Activated CD4-positive, alpha-beta T cell treated with anti-CD3 and anti-CD28 coated beads, Interleukin-2, Interleukin-4, amounts not matched to agents 100 ng/mL and 50 ng/mL, durations not matched to agents 16 hours and 8 hours (primary cell): ENCODE measurements at places on chromosomes 4 and X.

DNA sequence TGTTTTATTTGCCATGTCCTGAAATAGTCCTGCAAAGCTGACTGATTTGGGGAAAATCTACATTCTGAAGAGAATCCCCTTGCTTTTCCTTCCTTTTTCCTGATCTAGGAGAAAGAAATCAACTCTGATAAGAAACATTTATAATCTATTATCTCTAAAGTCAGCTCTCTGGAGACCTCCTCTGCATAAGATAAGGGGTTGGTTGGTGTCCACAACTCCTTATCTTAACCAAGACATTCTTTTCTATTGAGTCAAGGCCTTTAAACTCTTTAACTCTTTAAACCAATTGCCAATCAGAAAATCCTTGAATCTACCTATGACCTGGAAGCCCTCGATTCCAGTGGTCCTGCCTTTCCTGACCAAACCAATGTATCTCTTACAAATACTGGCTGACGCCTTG, 373.6 kb upstream of the RASGEF1B start:
- no peak for DNase-seq

- no peak for DNase-seq
These were observed 38.0 kb upstream of the EMCN start for GRCh38 chr4:100555611-100556337.

DNA sequence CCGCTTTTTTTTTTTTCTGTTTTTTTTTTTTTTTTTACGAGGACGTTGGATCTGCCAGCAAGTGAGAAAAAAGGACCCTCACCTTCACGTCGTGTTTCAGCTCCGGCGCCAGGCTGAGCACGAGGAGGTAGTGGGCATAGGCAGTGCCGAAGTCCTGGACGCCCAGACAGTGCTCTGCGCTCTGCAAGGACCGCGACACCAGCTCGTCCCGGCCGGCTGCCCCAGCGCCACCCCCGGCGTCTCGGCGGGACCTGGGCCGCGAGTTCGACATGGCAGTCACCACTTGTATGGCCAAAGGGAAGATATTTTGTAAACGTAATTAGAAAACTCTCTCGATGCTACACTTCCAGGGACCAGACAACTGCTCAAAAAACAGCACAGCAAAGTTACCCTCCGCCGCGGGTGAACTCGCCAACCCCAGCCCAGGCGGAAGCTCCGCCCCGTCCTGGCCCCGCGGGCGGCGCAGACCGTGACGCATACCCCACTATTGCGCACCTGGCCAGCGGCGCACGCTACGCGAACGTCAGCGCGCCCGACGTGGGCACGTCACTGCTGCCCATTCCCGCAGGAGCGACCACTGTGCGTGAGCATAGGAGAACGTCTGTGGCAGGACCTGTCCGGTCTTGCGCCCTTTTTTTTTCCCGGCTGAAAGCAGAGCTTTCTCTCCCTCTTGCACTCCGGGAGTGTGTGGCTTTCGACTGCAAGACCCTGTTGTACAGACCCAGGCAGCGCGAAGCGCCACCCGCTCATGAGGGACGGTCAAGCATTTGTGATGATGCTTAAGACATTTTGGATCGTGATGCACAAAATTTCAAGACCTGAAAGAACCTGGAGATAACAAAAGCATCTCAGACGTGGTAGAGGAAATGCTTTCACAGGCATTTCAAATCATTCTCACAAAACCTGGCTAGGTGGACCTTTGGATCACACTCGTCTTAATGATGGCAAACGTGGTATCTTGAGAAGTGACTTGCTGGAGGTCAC, at the start of gene PRMT9:
Gene PRMT9 (minus strand): TSS at position 447 of the 984 bp plus-strand sequence. CDS start 176 bp downstream, at position 271.
- peak; percentile 92 for DNase-seq

GRCh38 chrX:22467571-22467970, 194.9 kb downstream of the CBLL2 start:
- no peak for DNase-seq

- DNase-seq: no peak
These were observed 78.2 kb downstream of the REELD1 start for GRCh38 chr4:146292508-146292907.

- DNase-seq: no peak
These were observed 167.1 kb downstream of the NHS start for GRCh38 chrX:17542123-17542522.

GRCh38 chr4:112119353-112119783, 25.9 kb upstream of the FAM241A start:
- peak; percentile 78 for DNase-seq

DNA sequence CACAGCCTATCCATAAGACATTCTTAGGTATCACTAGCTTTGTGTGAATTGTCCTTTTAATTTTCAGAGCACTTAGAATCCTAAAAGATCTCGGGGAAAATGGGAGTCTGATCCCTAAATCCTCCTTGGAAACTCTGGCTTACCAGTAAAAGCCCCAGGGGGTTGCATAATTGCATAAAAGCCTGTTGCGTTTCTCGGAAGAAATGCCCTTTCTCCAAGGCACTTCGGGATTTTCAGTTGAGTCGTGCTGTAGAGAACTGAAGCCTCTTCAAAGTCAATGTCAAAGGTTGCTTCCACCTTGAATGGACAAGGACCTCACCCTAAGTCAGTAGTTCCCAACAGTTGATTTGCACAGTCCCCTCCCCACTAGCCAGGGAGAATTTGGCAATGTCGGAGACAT, 20.8 kb downstream of the FAM184B start:
- DNase-seq: no peak

DNA sequence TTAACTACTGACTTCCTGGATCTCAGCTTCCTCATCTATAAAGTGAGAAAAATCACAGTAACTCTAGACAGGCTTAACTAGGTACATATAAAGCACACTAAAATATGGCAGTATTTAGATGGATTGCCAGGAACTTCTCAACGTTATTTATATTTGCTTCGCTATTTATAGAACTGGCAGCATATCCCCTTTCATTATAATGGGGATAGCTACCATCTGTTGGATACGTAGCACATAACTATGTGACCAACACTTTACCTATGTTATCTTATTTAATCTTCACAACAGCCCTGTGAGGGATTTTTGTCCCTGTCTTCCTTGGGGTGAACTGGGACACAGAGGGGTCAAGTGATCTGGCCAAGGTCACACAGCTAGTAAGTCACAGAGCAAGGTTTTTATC, 64.6 kb downstream of the ENPEP start:
- DNase-seq: no peak

DNA sequence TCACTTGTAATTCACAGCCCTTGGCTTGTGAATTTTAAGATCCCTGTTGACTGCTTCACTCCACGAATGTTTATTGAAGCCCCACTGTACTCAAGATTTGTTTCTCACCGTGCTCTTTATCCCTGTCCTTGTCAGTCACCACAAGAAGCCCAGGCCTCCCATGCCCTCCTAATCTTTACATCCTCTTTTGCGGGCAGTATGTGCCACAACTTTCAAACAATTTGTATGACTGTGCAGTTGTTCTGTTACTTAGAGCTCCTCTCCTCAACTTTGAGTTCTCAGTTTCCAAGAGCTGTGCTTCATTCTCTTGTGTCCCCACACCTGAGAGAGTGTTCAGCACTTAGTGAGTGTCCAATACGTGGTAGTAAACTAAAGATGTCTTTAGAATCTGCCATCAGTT, 467.7 kb downstream of the NKX6-1 start:
- no peak for DNase-seq

GRCh38 chr4:24472161-24472510, 112.2 kb downstream of the DHX15 start:
- DNase-seq: no peak

DNA sequence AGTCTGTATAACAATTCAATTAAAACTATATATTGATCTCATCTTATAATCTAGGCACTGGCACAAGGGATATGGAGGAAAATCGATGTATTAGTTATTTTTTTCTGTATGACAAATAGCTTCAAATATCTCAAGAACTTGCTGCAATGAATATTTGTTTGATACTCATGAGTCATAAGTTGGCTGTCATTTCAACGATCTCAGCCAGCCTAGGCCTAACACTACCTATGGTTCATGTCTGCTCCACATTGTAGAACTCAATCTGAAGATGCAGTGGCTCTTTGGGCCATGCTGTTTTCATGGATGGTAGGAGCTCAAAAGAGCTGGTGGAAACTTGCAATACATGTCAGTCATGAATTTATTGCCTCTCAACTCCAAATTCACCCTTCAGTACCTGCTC, 44.7 kb downstream of the MAGEB17 start:
- no peak for DNase-seq

- DNase-seq: peak; percentile 84
These were observed 42.5 kb upstream of the BBS12 start for GRCh38 chr4:122689972-122690371.

DNA sequence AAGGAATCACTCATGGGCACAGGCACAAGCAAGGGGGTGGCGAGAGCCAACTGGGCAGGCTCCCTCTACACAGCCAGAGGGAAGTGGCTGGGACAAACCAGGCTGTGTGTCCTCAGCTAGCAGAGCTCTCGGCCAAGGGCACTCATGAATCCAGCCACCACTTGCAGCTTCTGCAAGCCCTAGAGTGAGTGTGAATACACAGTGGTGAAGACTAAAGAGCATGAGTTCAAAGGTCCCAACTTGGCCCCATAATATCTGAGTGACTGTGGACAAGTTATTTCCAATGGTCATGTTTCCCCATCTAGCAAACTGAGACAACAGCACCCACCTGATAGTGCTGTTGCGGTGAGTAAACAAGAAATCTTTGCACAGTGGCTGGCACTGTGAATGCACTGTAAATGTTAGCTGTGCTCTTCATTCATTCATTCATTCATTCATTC, 51.7 kb downstream of the ADGRG2 start:
- no peak for DNase-seq

DNA sequence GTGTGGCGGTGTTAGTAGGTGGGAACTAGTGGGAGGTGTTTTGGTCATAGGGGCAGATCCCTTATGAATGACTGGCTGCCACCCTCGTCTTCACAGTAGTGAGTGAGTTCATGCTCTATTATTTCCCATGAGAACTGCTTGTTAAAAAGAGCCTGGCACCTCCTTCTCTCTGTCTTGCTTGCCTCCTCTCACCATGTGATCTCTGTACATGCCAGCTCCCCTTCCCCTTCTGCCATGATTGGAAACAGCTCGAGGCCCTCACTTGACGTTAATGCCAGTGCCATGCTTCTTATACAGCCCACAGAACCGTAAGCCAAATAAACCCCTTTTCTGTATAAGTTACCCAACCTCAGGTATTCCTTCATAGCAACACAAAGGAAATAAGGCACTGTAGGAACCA, 21.7 kb downstream of the PNMA6F start:
- DNase-seq: no peak

GRCh38 chr4:128635141-128635954, 174.2 kb upstream of the JADE1 start:
- DNase-seq: no peak

DNA sequence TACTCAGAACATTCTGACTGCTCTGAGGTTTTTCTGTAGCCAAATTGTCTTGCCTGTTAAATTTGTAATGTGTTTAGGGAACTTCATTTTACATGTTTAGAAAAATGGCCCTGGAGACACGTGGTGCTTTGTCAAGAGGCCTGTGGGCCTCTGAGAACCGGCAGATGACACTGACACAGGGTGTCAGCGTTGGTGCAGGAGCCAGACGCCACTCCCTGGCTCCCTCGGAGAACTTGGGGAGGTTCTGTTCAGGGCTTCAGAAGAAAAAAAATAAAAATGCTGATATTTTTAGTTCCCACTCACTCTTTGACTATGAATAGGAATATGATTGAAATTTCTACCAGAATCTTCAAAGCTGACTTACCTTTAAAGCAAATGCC, 190.9 kb upstream of the GATB start:
- no peak for DNase-seq

GRCh38 chr4:139514382-139515059, 41.5 kb downstream of the SETD7 start:
- DNase-seq: no peak

- DNase-seq: no peak
These were observed 16.3 kb upstream of the DDX3X start for GRCh38 chrX:41317477-41318208.

DNA sequence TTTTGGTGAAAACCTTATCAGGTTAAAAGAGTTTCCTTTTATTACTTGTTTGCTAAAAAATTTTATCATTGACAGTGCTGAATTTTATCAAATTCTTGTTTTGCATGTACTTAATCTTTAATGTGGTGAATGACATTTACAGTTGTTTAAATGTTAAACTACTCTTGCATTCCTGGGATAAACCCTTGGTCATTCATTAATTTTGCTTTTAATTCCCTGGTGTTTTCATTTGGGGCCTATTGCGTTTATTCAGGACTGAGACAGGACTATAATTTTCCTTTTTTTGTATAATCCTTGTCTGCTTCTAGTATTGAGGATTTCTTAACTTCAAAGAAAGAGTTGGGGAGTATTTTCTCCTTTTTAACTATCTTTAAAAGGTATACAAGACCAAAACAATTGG, 98.7 kb upstream of the TLL1 start:
- DNase-seq: no peak

- peak; percentile 15 for DNase-seq
These were observed 1509.6 kb downstream of the ADGRL3 start for GRCh38 chr4:62709618-62710252.

DNA sequence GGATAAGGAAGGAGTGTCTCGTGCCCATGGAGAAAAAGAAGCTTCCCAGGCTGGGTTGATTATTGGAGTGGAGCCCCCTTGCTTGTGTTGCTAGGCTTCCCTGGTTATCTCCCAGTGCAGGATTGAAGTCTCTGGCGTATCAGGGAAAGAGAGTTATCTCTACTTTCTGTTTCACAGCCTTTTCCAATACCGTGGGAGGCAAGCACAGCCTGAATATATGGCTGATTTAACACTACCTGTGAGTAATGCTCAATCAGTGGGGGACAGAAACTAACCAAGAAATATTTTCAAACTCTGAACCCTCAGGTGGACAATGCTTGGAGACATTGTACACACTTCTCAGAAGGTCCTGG, 65.2 kb downstream of the SERPINA7 start:
- no peak for DNase-seq

DNA sequence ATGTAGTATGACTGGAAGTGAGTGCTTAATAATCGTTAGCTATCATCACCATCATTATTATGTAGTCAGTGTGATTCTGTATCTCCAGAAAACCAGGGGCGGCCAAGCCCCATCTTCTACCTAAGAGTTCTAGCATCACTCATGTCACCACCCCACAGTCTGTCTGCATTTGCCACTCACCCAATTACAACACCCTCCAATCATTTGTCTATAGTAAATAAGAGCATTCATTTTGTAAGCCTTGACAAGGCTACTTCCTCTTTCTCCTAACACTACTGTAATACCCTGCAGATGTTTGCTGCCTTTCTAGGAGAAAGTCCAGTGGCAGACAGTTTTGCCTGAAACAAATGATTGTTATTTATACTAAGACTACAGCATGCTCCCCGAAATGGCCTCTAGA, 15.8 kb upstream of the IL21 start:
- DNase-seq: no peak

- DNase-seq: no peak
These were observed 56.1 kb downstream of the CCKAR start for GRCh38 chr4:26434030-26434639.

GRCh38 chr4:6925357-6925836, 15.8 kb downstream of the TBC1D14 start:
- peak; percentile 60 for DNase-seq

DNA sequence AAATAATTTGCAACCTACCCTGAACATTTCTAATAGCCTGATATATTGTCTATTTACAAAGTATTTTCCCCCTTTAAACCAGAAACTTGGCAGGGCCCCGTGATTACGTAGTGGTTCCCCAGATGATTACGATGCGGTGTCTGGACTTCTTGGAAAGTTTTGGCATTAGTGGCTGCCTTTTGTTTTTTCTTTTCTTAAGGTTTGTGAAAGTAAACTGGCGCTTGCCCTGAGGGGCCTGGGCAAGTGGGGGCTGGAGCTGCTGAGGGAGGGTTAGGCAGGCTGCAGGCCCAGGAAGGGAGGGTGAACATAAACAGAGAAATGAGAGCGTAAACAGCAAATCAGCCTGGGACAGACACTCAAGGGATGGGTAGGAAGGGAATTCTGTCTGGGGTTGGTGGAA, 123.6 kb upstream of the MSX1 start:
- DNase-seq: no peak
